Endothelial cell (in vitro differentiated cells): ENCODE measurements at places on chromosomes 1 and 21. TPM values are rescaled to one million over a fixed set of nuclear protein-coding genes. Genes with fewer than 3 reads are reported as not detected.

The SPATA46 gene
- total RNA-seq: not detected

The PCNX2 gene
- total RNA-seq: 24.0 TPM

The LCE3D gene
- total RNA-seq: not detected

The SELE gene
- total RNA-seq: 14.3 TPM

The PIK3R3 gene
- 38.1 TPM for total RNA-seq

The SMIM12 gene
- 84.4 TPM for total RNA-seq

The HTR1D gene
- 0.54 TPM for total RNA-seq

The OR2T35 gene
- not detected for total RNA-seq
